NCI-H146 (cell line): ENCODE measurements at places on chromosomes 4 and X.

- DNase-seq = no peak
Observed at GRCh38 chr4:95304898-95305297, 243.9 kb downstream of the UNC5C start.

GRCh38 chrX:55695227-55696018, 22.1 kb upstream of the RRAGB start:
- DNase-seq = no peak

DNA sequence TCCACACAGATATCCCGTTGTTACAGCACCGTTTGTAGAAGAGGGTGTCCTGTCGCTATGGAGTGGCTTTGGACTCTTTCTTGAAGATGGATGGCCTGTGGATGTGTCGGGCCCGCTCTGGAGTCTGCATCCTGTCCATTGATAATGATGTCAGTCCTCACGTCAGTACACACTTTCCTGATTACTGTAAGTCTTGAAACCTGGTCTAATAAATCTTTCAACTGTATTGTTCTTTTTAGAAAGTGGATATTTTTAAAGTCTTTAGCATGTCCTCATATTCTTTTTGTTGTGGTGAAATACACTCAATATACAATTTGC, 14.9 kb downstream of the MSANTD1 start:
- no peak for DNase-seq

GRCh38 chrX:153029875-153030274, 26.4 kb upstream of the PNMA3 start:
- DNase-seq = no peak

DNA sequence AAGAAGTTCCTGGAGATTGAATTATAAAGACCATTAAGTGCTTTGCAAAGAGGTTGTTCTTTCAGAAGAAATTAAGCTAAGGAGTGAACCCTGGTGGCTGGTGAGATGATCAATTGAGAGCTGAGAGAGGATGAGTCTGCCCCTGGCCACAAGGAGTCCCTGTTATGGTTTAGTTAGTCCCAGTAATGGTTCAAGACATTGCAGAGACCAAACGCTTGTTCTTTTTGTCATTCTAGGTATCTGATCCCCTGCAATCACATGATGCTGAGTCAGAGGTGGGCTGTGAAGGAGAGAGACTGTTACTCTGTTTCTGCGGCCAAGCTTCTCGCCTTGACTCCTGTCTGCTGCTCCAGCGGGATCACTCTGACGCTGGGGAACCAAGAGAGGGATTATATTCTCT, 114.5 kb downstream of the GATB start:
- no peak for DNase-seq

DNA sequence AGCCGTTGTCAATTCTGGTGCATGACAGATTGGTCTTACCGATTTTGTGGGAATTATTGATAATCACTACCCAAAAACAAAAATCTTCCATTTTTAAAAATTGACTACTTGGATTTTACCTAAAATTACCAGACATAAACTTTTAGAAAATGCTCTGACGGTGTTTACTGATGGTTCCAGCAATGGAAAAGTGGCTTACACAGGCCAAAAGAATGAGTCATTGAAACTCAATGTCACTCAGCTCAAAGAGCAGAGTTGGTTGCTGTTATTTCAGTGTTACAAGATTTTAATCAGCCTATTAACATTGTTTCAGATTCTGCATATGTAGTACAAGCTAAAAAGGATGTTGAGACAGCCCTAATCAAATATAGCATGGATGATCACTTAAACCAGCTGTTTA, 23.0 kb upstream of the UGT2B17 start:
- DNase-seq = no peak

DNA sequence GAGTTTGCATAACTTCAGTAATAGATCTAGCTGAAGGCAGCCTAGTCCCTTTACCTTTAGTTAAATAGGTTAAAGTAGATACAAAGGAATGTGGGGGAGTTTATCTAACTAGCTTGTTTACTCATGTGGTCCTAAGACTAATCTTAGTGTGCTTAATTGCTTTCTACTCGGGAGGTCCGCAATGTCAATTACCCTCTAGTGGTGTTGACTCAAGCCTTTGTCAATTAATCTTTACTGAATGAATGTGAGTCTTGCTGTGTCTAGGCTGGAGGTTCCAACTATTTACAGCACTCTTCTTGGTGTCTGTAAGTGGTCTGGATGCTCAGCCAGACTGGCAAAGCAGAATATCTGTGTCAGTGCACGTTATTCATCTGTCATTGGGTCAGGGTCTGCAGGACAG, 17.9 kb upstream of the YTHDC1 start:
- DNase-seq = no peak

GRCh38 chr4:102598762-102599374, 97.7 kb downstream of the NFKB1 start:
- no peak for DNase-seq

DNA sequence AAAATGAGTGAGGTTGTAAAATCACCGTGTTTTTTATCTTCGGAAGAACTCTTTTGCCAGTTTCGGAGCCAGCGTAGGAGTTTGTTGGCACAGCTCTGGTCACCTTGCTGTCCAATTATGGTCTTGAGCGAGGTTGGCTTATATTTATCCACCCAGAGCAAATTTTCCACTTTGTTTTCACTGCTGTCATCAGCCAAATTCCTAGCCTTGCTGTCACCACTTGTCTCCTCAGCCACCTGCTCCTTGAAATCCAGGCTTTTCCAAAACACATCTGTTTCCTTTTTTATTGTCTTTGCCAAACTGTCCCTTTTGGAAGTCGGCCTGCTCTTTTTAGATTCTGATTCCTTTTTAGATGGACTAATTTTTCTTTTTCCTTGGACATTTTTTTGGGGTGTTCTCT, 57.6 kb downstream of the RFC1 start:
- no peak for DNase-seq
